HFFc6 (cell line): ENCODE measurements at places on chromosomes 2 and 18. TPM values are rescaled to one million over a fixed set of nuclear protein-coding genes. Genes with fewer than 3 reads are reported as not detected.

- DNase-seq: peak; percentile 32
- no peaks in the 10 kb centered on the region; the same call in 1 of the 2 replicates for H3K27me3 ChIP-seq
- H3K36me3 ChIP-seq: peaks cover 14% of the 10 kb centered on the region
- H3K4me3 ChIP-seq: peak overlapping the region; percentile 62
- H3K4me1 ChIP-seq: peaks cover 89% of the 10 kb centered on the region
These were observed 980.3 kb upstream of the CDH2 start for GRCh38 chr18:29157057-29157780.

- H3K4me1 ChIP-seq: no peaks in the 10 kb centered on the region
- no peak for DNase-seq
These were observed 329.7 kb downstream of the FSIP2 start for GRCh38 chr2:186068139-186068801.

DNA sequence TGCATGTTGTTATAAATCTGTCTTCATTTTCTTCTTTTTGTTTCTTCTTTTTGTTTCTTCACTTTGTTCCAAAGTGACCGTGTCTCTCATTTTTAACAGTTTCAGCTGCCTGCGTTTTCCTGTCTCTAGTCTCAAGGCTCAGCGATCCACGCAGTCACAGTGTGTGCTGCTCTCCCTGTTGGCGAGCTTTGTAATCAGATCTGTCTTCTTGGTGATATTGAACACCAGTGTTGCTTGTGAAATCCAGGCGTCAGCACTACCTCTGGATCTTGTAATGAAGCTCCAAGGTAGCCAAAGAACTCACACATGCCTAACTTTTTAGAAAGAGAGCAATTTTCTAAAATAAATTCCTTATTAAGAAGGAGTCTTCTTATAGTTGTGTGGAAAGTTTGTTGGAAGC, 13.2 kb downstream of the SNTG2 start:
- H3K27me3 ChIP-seq: peaks cover 3% of the 10 kb centered on the region
- H3K27ac ChIP-seq: no peak overlapping the region
- H3K4me3 ChIP-seq: no peak overlapping the region
- no peaks in the 10 kb centered on the region for H3K4me1 ChIP-seq
- H3K36me3 ChIP-seq: no peaks in the 10 kb centered on the region

GRCh38 chr18:10893196-10893595, 256.2 kb downstream of the PIEZO2 start:
- no peaks in the 10 kb centered on the region for H3K36me3 ChIP-seq
- no peak overlapping the region for H3K4me3 ChIP-seq
- no peak for DNase-seq
- H3K27me3 ChIP-seq: peaks cover 4% of the 10 kb centered on the region
- no peaks in the 10 kb centered on the region for H3K4me1 ChIP-seq

- H3K4me1 ChIP-seq: peaks cover 20% of the 10 kb centered on the region
- no peak overlapping the region for H3K4me3 ChIP-seq
These were observed 46.8 kb downstream of the SEMA4F start for GRCh38 chr2:74700643-74701372.

The PIK3C3 gene
- total RNA-seq: 41.4 to 61.7 TPM (median 60.3 TPM) in 3 replicates

The ALPI gene
- total RNA-seq: not detected in 3 replicates

DNA sequence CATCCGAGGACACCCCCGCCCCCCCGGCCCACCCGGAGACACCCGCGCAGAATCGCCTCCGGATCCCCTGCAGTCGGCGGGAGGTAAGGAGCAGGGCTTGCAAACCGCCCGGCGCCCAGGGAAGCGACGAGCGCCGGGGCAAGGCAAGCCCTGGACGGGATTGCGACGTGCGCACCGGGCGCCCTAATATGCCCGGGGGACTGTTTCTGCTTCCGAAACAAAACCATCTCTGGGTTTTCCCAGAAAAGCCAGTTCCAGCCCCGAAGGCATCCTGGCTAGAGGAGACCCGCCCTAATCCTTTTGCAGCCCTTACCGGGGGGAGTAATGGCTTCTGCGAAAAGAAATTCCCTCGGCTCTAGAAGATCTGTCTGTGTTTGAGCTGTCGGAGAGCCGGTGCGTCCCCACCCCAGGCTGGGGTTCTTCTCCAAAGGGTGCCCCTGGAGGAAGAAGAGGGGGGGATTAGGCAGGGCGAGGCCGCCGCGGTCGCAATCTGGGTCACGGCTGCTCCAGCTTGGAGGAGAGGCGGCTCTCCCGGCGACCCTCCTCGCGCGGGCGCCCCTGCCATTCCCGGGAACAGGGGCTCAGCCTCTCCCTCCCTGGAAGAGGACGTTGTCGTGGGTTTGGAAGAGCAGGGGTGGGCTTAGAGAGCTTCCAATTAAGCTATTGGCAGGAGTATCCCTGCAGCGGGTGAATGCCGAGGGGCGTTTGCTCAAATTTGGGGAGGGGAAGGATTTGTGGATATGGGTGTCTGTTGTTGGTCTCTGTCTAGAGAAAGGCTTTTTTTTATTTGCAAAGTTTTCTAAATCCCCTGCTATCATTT, 521 bp downstream of the MYCN start:
- DNase-seq: no peak
- peaks cover 32% of the 10 kb centered on the region for H3K27me3 ChIP-seq
- H3K27ac ChIP-seq: no peak overlapping the region
- no peaks in the 10 kb centered on the region for H3K4me1 ChIP-seq

The SIX3 gene
- total RNA-seq: not detected in 3 replicates

- no peak overlapping the region for H3K27ac ChIP-seq
- H3K36me3 ChIP-seq: 0 out of 2 replicates have a peak, but pooled peaks cover 4% of the 10 kb centered on the region
- no peak for DNase-seq
- H3K27me3 ChIP-seq: no peaks in the 10 kb centered on the region; the same call in 1 of the 2 replicates
These were observed 3.3 kb downstream of the PSTPIP2 start for GRCh38 chr18:46068763-46069162.

- H3K27ac ChIP-seq: no peak overlapping the region
- no peak overlapping the region for H3K4me3 ChIP-seq
- peaks cover 48% of the 10 kb centered on the region for H3K4me1 ChIP-seq
- peaks cover 29% of the 10 kb centered on the region for H3K36me3 ChIP-seq
These were observed 79.9 kb downstream of the KCTD18 start for GRCh38 chr2:200430017-200430416.

DNA sequence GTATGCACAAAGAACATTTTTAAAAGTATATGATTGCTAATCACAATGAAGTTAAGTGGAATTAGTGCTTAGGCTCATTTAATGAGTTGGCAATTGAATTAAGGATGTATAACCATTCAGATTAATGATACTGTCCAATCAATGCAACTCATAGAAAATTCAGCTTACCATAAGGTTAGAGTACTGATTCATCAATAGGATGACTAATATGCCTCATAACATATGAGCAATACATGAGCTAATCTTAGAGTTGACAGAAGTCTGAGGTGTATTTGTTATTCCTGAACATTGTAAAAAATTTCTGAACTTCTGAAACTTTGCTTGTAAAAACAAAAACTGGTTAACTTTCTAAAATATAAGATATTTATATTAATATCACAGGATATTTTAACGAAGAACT, 118.3 kb upstream of the NETO1 start:
- H3K36me3 ChIP-seq: no peaks in the 10 kb centered on the region
- H3K27ac ChIP-seq: no peak overlapping the region
- H3K4me1 ChIP-seq: no peaks in the 10 kb centered on the region
- DNase-seq: no peak
- no peak overlapping the region for H3K4me3 ChIP-seq

The ZCCHC2 gene
- 6.3 to 7.1 TPM (median 7.0 TPM) in 3 replicates for total RNA-seq

The TEKT4 gene
- total RNA-seq: not detected in 3 replicates

DNA sequence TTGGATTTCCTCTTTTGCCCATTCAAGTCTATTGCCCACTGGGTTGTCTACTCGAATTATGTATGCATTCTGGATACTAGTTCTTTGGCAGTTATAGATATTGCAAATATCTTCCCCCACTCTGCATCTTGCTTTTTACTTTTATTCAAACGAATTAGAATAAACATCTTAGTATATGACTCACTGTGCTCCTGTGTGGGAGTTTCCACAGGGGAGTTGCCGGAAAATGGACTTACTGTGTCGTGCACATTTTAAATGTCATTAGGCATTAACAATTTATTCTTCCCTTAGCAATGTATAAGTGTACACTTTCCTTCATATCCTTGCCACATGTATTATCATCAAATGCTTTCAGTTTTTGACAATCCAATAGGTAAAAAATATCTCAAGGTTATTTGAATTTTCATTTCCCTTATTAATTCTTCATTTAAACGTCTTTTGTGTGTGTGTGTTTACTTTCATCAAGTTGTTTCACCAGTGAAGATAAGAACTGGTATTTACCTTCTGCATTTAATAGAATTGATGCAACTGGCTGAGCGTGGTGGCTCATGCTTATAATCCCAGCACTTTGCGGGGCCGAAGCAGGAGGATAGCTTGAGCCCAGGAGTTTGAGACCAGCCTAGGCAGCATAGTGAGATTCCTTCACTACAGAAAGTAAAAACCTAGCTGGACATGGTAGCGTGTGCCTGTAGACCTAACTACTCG, 4.6 kb upstream of the UGT1A5 start:
- no peak overlapping the region for H3K4me3 ChIP-seq
- H3K27me3 ChIP-seq: peaks cover 7% of the 10 kb centered on the region
- H3K4me1 ChIP-seq: peaks cover 15% of the 10 kb centered on the region
- DNase-seq: no peak
- no peak overlapping the region for H3K27ac ChIP-seq

The DQX1 gene
- total RNA-seq: 0.40 TPM in 1 of 3 replicates, not detected in the others

DNA sequence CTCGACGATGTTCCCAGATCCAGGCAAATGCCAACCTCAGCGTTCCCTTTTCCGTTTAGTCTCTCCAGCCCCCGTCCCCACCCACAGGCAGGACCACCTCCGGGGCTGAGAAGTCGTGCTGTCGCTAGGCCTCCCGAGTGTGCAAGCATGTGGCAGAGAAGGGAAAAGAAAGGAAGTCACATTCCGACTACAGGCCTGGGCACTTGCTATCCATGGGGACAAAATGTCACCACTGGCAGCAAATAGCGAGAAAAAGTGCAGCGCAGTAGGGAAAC, 420 bp downstream of the PIGN start:
- peaks cover 10% of the 10 kb centered on the region for H3K36me3 ChIP-seq
- peak overlapping the region; percentile 98 for H3K4me3 ChIP-seq
- H3K27me3 ChIP-seq: no peaks in the 10 kb centered on the region
- peaks cover 52% of the 10 kb centered on the region for H3K4me1 ChIP-seq
- peak; percentile 34 for DNase-seq

The ECEL1 gene
- not detected in 3 replicates for total RNA-seq

- no peaks in the 10 kb centered on the region for H3K4me1 ChIP-seq
- H3K27me3 ChIP-seq: no peaks in the 10 kb centered on the region; the same call in 1 of the 2 replicates
- H3K36me3 ChIP-seq: peaks cover 7% of the 10 kb centered on the region
- H3K4me3 ChIP-seq: no peak overlapping the region
- DNase-seq: no peak
These were observed 90.2 kb upstream of the SLC25A52 start for GRCh38 chr18:31850844-31851243.

The LBX2 gene
- total RNA-seq: 0.21 to 1.9 TPM (median 0.97 TPM) in 3 replicates

- peaks cover 8% of the 10 kb centered on the region for H3K4me1 ChIP-seq
- no peaks in the 10 kb centered on the region for H3K36me3 ChIP-seq
- H3K4me3 ChIP-seq: no peak overlapping the region
- DNase-seq: no peak
These were observed 7.7 kb downstream of the SLC1A4 start for GRCh38 chr2:64996871-64997307.

DNA sequence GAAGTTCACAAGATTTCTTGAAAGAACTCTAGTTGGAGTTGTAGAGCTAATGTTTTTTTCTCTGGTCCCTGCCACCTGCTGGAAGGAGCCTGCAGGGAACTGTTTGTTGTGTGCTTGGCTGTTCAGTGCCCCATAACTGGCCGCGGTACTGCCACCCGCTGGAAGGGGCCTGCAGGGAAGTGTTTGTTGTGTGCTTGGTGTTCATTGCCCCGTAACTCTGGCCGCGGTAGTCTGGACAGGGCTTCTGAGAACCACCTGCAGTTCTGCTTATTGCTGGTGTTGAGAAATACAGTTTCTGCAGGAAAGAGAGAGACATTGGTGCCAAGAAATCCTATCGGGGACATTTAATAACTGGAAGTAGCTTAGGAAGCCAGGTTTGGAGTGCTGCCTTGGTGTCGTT, 58.1 kb downstream of the AGAP1 start:
- no peaks in the 10 kb centered on the region for H3K36me3 ChIP-seq
- H3K4me1 ChIP-seq: peaks cover 9% of the 10 kb centered on the region; the same call in 1 of the 2 replicates
- no peak overlapping the region for H3K27ac ChIP-seq
- DNase-seq: peak; percentile 81
- H3K4me3 ChIP-seq: no peak overlapping the region
- no peaks in the 10 kb centered on the region; the same call in 1 of the 2 replicates for H3K27me3 ChIP-seq

- H3K27me3 ChIP-seq: peaks cover 5% of the 10 kb centered on the region
- DNase-seq: peak; percentile 95
- H3K4me1 ChIP-seq: peaks cover 92% of the 10 kb centered on the region
- H3K36me3 ChIP-seq: peaks cover 16% of the 10 kb centered on the region
These were observed 5.5 kb downstream of the TMBIM1 start for GRCh38 chr2:218286570-218287459.

DNA sequence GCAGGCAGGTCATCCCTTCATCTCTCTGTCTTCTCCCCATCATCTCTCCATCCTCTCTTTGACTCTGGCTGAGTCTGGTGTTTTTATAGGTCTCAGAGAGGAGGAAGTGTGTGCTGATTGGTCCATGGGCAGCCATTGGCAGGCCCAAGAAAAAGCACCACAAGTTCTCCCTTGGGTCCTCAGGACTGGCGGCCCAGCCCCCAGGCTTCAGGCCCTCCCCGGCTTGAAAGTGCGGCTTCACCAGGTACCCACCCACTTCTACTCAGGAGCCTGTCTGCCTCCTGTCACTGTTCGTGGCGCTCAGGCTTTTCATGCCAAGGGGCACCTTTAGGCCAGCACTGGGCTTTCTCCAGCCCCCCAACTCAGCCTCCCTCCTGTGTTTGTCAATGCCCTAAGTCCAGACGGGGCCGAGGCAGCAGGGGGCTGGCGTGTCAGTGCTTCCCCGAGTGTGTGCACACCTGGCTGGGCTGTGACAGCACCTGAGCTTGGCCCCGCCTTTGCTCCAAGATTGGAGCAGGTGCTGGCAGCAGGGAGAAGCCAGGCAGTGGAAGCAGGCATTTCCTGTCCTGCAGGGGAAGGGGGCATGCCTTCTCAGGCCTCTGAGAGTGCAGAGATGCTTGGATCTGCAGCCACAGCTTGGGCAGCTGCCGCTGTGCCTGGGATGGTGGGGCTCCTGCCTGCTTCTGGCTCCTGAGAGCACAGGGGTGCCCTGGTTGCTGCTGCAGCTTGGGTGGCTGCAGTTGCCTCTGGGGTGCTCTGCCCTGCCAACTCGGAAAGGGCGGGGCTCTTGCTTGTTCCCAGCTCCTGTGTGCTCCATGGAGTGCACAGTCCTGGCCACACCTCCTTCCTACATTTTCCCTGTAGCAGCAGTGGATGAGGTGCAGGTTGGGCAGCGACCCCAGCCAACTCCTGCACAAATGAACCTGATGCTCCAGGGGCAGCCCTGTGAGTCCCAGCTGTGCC, 34.1 kb downstream of the FBXO48 start:
- H3K27me3 ChIP-seq: peaks cover 7% of the 10 kb centered on the region; the same call in 1 of the 2 replicates
- H3K4me1 ChIP-seq: peaks cover 12% of the 10 kb centered on the region
- H3K27ac ChIP-seq: no peak overlapping the region
- no peaks in the 10 kb centered on the region for H3K36me3 ChIP-seq
- no peak for DNase-seq
- no peak overlapping the region for H3K4me3 ChIP-seq
